ENCODE measurements at places on chromosomes 16 and 17. TPM values are rescaled to one million over a fixed set of nuclear protein-coding genes. Genes with fewer than 3 reads are reported as not detected.

The PNMT gene
- polyA plus RNA-seq, result 2.1 TPM

DNA sequence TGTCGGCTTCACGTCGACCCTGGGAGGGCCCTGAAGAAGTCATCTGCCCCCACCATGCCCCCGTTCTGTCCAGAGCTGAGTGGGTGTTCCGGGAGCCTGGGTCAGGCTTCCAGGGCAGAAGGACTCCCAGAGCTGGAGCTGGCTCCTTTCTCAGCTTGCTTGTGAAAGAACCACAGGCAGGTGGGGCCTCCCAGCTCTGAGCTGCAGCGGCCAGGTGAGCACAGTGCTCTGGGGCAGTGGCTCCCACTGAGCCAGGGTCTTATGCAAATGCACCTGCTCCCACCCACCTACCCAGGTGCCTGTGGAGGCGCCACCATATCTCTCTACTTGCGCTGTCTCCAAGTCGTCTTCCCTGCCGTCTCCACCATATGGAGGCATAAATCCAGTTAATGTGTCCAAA, 140.0 kb upstream of the RPL38 start:
- DNase-seq, result no peak

DNA sequence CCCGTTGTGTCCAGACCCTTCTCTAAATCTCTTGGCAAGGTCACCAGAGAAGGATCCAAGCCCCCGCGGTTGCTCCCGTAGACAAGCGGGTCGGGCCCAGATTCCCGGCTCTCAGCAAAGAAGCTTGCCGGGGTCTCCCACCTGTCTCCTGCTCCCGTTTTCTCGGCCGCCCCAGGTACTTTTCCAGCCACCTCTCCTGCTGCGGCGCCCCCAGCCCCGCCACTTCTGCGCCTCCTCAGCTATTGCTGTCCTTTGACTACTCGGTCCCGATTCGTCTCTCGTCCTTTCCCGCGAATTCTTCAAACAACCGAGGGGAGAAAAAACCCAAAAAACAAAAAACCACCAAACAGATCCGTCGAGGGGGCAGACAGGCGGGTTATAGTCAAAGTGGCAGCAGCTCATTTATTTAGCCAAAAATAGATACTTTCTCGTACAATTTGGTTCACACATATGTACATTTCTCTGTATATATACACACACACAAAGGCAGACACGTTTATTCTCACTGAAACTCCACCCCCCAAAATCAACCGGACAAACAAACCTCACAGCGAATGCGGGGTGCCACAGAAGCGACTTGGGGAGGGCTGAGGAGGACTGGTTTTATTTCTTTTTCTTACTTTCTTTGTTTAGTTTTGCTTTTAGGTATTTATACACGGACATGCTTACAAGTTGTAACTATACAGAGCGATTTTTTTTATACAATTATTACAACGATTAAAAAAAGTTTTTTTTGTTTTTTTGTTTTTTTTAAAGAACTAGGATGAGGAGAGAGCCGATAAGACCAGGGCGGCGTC, 3.5 kb downstream of the IRX3 start:
- DNase-seq, result no peak

DNA sequence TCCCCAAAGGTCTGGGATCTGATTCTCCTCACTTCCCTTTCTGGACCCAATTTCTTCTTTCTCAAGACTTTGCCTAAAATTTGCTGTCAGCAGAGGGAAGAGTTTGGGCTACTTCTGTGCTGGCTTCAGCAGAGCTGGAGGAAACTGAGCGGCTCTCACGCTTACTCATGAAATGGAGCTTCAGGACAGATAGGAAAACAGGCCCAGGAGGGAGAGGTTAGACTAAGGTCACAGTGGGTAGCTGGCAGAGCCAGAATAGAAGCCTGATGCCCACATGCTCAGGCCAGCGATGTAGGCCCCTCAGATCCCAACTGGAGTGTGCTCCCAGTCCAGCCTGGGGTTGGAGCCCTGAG, 593 bp downstream of the SLC38A7 start:
- no peak for DNase-seq

DNA sequence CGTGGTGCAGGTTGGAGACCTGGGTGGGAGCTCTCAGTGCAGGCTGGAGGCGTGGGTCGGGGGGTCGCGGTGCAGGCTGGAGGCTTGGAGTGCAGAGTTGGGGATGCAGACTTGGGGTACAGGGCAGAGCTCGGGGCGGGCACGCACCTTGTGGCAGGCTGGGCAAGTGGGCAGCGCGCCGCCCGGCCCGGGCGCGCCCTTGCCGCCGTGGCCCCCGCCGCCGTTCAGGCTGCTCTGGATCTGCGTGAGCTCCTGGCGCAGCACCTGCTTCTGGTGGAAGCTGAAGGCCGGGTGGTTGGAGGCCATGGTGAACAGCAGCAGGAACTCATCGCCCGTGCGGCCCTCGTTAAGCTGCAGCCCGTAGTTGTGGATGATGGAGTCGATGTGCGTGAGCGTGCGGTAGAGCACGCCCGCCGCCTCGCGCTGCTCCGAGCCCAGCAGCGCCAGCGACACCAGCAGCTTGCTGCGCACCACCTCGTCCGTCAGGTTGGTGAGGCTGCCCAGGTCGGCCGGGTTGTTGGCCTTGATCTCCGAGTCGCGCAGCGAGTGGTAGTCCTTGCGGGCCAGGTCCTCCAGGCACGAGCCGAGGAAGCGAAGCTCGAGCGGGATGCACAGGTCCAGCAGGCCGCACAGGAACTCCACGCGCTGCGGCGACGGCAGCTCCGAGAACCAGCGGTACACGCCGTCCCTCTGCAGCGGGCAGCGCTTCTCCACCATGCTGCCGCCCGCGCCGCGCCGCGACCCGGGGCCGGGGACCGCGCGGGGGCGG, 1.1 kb downstream of the ZCCHC14 start:
- DNase-seq, result no peak

GRCh38 chr16:11360641-11361373, 15.5 kb downstream of the RMI2 start:
- DNase-seq, result no peak

DNA sequence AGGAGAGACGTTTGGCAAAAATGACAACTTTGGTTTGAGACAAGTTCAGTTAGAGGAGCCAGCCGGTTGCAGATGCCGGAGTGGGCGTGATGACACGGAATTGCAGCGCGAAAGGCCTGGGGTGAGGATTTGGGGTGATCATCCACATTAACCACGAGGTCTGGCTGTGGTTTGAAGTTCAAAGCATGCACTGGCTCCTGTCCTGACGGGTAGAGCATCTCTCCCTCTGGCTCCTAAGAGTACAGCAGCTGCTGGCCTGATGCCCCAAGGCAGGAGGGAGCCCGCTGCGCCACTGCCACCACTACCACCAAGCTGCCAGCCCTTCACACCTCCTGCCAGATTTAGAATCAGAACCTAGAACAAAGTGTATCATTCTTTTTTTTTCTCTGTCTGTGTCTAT, 3.7 kb downstream of the RHBDL3 start:
- DNase-seq, result no peak

- peak; percentile 87 for DNase-seq
These were observed 141.2 kb downstream of the WWOX start for GRCh38 chr16:78240459-78241222.

DNA sequence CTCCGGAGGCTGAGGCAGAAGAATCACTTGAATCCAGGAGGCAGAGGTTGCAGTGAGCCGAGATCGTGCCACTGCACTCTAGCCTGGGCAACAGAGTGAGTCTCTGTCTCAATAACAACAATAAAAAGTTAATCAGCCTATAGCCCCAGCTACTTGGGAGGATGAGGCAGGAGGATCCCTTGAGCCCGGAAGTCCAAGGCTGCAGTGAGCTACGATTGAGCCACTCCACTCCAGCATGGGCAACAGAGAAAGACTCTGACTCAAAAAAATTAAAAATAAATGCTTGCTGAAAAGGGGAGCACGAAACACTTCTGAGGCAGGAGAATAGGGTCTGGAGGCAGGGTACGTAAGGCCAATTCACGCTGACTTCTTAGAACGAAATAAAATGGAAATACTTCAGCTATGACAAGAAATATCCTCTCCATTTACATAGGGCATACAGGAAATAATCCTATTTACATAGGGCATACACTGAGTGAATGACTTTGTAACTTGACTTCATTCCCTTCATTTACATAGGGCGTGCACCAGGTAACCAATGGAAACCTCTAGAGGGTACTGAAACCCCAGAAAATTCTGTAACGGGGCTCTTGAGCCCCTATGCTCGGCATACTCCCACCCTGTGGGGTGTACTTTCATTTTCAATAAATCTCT, 3.2 kb upstream of the PRPSAP1 start:
- DNase-seq, result no peak
